ENCODE measurements at places on chromosomes 12 and 14. TPM values are rescaled to one million over a fixed set of nuclear protein-coding genes. Genes with fewer than 3 reads are reported as not detected.

The C12orf60 gene
- total RNA-seq: 1.9 TPM

DNA sequence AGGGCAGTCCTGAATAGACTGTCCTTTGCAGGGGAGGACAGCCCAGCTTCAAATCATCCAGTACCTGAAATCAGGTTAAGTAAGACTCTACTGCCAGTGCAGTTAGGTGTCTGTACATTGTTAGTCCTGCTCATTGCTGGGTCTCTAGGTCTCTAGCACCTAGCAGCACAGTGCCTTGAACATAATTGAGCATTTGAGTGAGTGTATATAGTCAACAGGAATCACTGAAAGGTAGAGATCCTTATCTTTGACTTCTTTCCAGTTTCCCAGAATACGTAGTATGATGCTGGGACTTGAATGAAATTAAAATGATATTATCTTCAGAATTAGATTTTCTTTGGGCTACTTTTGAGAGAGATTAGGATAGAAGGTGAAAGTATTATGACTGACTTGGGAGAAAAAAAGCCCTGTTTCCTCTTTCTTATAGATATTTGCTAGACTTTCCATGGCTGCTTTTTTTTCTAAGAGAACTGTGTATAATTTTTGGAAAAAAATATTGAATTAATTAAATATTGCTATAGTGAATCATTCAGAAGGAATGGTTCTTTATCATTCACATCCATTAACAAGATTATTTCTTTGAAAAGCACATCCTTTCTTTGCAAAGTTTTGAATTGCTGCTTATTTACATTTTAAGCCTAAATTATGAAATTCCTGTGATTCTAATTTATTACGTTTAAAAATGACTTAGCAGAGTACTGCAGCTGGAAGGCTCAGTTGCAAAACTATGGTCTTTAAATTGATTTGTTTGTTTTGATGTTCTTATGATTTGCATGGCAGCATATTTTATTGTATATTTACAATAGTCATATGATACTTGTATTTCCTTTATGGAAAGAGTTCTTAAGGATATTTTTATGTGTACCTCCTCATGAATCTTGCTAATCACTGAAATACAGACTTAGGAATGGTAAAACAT, 51.6 kb downstream of the PPP4R4 start:
- no peak overlapping the region for H3K27ac ChIP-seq
- H3K4me3 ChIP-seq: no peak overlapping the region
- H3K27me3 ChIP-seq: no peaks in the 10 kb centered on the region
- peaks cover 7% of the 10 kb centered on the region for H3K4me1 ChIP-seq
- DNase-seq: no peak

- H3K36me3 ChIP-seq: no peaks in the 10 kb centered on the region
- H3K4me3 ChIP-seq: no peak overlapping the region
- no peak overlapping the region for H3K27ac ChIP-seq
- no peak for DNase-seq
- H3K27me3 ChIP-seq: no peaks in the 10 kb centered on the region
These were observed 286.3 kb downstream of the DPF3 start for GRCh38 chr14:72607386-72608130.

- H3K27me3 ChIP-seq: no peaks in the 10 kb centered on the region
- DNase-seq: no peak
- no peaks in the 10 kb centered on the region for H3K36me3 ChIP-seq
- H3K27ac ChIP-seq: no peak overlapping the region
- H3K4me3 ChIP-seq: no peak overlapping the region
These were observed 45.9 kb upstream of the BDKRB2 start for GRCh38 chr14:96158735-96159134.

- no peak overlapping the region for H3K4me3 ChIP-seq
- H3K36me3 ChIP-seq: no peaks in the 10 kb centered on the region
- no peaks in the 10 kb centered on the region for H3K4me1 ChIP-seq
- DNase-seq: no peak
These were observed 299.5 kb downstream of the DAD1 start for GRCh38 chr14:22289570-22289969.

- peak overlapping the region; percentile 77 for H3K27ac ChIP-seq
- no peaks in the 10 kb centered on the region for H3K36me3 ChIP-seq
- no peak overlapping the region for H3K4me3 ChIP-seq
These were observed 37.7 kb upstream of the TXNRD1 start for GRCh38 chr12:104177663-104178501.

- H3K4me3 ChIP-seq: no peak overlapping the region
- no peaks in the 10 kb centered on the region for H3K4me1 ChIP-seq
- H3K27me3 ChIP-seq: no peaks in the 10 kb centered on the region
- no peak overlapping the region for H3K27ac ChIP-seq
- no peak for DNase-seq
These were observed 101.9 kb downstream of the NPAS3 start for GRCh38 chr14:33040372-33041140.

DNA sequence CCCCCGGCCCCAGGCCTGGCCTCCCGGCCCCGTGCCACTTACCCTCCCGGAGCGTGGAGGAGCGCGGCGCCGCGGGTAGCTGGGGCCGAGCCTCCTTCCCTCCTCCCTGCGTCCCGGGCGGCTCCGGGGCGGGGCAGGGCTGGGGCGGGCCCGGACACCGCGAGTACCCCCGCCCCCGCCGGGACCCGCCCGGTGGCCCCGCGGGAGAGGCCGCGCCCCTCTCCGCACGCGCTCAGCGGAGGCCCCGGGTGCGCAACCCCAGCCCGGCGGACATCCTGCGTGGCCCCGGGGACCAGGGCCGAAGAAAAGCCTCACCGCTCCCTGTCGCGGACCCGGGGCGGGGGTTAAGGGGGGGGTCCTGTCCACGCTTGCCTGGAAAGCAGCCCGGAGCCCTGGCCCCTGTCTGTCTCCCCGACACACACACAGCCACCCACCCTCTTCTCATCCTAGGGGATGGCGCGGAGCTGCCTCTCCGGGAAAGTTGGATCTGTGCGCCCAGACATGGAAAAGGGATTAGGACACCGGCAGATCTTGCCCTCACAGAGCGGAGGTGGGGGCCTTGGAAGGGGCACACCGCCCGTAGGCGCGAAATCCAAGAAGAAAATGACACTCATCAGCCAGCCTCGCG, at the start of gene SYNE3:
SYNE3 (minus strand) TSS at position 97 of the 628 bp plus-strand sequence. CDS start 40,829 bp downstream, outside the sequence.
- no peaks in the 10 kb centered on the region for H3K36me3 ChIP-seq
- peak within 1 kb of the TSS; percentile 91 for H3K4me3 ChIP-seq
- peaks cover 77% of the 10 kb centered on the region for H3K4me1 ChIP-seq
- no peaks in the 10 kb centered on the region for H3K27me3 ChIP-seq
